ENCODE measurements at places on chromosomes 5 and 9.

DNA sequence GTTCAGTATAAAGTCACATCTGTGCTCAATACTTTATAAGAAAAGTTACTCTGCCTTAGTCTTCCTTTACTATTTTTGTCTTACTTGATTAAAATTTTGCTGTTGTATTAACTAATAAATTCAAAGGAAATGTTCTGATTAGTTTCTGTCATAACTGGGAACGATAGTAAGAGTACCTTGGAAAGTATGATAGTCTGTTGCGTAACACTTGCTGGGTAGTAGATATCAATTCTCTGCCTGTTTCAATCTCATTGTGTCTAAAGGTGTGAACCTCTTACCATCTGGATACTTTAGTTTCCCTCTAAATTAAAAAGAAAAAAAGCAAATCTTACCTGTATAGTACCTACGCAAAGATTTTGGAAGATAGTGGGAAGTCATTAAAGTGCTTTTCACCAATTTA, 48.5 kb downstream of the COMMD10 start:
- DNase-seq: no peak

DNA sequence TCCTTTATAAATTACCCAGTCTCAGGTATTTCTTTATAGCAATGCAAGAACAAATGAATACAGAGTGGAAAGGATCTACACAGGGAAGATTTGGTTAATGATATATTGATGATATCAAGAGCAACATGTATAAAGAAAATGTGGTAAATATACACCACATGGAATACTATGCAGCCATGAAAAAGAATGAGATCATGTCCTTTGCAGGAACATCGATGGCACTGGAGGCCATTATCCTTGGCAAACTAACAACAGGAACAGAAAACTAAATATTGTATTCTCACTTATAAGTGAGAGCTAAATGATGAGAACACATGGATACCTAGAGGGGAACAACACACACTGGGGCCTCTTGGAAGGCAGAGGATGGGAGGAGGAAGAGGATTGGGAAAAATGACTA, 19.9 kb upstream of the PUM3 start:
- DNase-seq: no peak

GRCh38 chr9:137860361-137860760, 17.2 kb upstream of the CACNA1B start:
- DNase-seq: no peak

- DNase-seq: no peak
Observed at GRCh38 chr5:154143211-154143641, 47.3 kb upstream of the GALNT10 start.

DNA sequence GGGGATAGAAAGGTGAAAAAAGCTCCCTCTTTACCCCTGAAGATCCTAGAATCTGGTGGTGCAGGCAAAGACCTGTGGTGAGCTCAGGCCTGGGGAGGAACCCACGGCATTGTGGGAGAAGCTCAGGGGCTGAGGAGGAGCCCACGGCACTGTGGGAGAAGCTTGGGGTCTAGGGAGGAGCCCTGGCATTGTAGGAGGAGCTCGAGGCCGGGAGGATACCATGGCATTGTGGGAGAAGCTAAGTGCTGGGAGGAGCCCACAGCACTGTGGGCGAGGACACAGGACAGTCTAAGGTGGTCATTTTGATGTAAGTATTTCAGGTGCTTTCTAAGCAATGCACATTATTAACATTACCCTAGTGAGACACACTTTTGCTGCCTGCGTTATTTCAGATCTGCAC, 179.7 kb downstream of the HSD17B3 start:
- DNase-seq: no peak

DNA sequence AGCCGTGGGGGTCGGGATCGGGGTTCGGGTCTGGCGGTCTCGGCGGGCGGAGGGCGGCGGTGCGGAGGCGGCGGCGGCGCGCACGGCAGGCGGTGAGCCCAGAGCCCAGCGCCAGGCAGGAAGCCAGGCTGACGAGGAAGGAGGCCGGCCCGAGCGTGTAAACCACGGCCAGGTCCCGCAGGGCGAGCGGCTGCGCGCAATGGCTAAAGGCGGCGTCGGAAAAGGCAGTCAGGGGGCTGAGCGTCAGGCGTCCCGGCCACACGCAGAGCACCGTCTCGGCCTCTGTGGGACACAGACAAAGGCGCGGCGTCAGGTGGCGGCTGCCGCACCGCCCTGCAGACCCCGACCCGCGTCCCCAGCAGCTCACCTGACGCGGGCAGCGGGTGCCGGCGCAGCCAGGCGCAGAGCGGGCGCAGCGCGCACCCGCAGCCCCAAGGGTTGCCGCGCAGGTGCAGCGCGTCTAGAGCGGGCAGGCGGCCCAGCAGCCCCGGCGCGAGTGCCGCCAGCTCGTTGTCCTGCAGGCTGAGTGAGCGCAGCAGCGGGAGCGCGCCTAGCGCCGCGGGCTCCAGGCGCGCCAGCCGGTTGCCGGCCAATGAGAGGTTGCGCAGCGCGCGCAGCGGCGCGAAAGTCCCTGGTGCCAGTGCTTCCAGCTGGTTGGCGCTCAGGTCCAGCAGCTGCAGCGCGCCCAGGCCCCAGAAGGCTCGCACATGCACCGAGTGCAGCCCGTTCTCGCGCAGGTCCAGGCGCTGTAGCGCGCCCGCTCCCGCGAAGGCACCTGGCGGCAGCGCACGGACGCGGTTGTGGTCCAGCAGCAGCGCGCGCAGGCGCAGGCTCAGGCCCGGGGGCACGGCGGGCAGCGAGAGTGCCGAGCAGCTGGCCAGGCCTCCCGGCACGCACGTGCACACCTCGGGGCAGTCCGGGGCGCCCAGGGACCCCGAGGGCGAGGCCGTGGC, 671 bp downstream of the LRRC26 start:
- no peak for DNase-seq

GRCh38 chr9:16628413-16628812, 242.1 kb downstream of the BNC2 start:
- DNase-seq: no peak

- DNase-seq: no peak
Observed at GRCh38 chr9:137455359-137455991, 3.7 kb downstream of the NSMF start.

- no peak for DNase-seq
Observed at GRCh38 chr9:79663878-79664277, 92.1 kb downstream of the TLE4 start.

DNA sequence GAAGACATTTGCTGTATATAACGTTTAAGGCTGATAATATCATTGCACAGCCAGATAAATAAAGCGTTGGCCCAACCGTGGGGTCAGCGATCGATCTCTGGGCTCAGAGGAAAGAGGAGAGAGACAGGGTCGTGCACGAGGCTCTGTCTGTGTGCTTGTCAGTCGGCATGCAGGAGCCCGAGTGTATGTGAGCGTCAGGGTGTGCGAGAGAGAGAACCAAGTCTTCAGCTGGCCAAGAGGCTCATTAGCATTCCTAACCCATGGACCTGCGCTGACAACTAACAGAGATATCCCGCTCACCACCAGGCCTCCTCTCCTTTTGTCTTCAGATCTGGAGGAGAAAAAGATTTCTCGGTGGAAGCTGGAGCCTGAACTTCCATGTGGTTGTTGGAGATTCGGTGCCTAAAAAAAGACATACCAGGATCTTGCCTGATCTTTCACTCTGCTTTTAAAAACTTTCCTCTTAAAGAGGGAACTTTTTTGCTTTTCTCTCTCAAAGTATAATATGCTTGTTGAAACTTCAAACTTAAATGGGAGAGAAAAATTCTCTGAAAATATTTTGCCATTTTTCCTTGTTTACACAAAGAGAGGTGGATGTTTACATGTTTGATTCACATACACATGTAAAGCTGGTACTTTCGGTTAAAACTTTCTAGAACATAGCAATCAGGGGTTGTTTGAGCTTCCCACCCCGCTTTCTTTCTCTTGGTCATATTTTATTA, 16.5 kb downstream of the NR2F1 start:
- no peak for DNase-seq

- no peak for DNase-seq
Observed at GRCh38 chr9:69573651-69574050, 98.5 kb downstream of the APBA1 start.

DNA sequence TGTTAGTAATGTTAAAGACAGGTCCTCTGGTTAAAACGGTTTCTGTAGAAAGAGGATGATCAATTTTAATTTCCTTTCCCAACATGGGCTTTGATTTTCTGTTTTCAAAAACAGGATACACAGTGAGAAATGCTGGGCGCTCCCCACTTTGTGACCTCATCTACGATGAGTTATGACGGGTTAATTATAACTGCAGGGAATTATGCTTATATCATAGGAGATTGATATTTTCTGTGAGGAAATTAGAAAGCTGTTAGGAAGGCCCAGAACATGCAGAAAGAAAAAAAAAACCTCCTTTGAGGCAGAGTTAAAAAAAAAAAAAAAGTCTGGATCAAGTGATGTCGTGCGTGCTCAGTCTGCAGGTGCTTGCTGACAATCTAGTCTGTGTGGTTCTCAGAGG, 176.8 kb upstream of the OTULINL start:
- DNase-seq: no peak

DNA sequence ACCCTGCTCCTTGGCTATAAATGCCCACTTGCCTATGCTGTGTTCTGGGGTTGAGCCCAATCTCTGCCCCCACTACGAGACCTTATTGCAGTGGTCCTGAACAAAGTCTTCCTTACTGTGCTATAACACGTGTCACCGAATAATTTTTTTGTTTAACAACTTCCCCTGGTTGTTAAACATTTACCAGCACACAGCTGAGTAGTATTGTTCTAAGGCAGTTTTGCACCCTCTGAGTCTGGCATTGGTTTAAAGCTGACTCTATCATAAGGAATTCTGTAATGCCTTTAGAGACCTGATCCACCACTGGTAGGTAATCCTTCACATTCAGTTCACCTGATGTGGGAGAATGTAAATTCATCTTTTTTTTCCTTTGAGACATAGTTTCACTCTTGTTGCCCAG, 25.6 kb upstream of the ANKRD31 start:
- DNase-seq: no peak

GRCh38 chr5:14958188-14958587, 86.6 kb upstream of the ANKH start:
- DNase-seq: no peak

DNA sequence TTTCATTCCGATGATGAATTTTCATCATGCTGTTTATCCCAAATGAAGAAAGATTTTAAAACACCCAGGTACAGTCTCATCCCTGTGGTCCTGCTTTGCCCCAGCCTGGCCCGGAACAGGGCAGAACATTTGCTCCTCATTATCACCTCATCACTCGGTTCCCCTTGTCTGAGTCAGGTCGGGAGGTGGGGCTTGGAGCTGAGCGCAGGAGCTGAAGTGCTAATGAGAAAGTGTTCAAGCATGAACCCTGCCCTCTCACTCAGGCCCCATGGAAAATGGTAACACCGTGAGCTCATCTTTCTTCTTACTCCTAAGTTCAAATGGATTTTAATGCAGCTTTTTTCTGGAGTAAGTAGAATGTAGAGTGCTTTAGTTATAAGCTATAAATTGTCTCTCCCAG, 466.2 kb downstream of the KDM4C start:
- DNase-seq: no peak

GRCh38 chr5:146778795-146779194, 99.8 kb downstream of the PPP2R2B start:
- no peak for DNase-seq

- DNase-seq: no peak
Observed at GRCh38 chr5:59189472-59190244, 606.8 kb downstream of the RAB3C start.

DNA sequence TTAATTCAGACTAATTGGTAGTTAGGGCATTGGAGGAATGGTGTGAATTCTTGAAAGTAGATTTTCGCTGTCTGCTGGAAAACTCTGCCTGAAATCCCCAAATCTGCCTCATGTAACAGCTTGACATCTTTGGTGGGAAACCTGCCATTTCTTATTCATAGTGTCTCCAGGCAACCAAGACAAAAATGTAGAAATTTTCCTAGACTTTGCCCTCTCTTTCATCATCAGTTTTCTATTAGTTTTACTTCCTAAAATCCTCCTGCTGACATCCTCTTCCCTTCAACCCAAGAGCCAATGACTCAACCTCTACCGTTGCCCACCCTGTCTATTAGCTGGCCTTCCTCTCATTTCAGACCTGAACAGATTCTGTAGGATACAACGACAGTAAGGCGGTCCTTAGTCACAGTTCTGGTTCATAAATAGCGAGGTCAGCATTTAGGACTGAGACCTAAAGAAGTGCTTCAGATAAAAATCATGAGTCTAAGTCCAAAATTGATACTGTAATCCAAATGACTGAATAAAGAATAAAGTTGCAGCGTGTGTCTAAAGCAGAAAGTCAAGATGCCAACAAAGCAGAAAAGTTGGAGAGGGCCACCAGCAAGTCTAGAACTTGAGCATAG, 133.9 kb downstream of the MUSK start:
- DNase-seq: peak; percentile 90

GRCh38 chr5:111337688-111338087, 113.5 kb downstream of the CAMK4 start:
- no peak for DNase-seq

DNA sequence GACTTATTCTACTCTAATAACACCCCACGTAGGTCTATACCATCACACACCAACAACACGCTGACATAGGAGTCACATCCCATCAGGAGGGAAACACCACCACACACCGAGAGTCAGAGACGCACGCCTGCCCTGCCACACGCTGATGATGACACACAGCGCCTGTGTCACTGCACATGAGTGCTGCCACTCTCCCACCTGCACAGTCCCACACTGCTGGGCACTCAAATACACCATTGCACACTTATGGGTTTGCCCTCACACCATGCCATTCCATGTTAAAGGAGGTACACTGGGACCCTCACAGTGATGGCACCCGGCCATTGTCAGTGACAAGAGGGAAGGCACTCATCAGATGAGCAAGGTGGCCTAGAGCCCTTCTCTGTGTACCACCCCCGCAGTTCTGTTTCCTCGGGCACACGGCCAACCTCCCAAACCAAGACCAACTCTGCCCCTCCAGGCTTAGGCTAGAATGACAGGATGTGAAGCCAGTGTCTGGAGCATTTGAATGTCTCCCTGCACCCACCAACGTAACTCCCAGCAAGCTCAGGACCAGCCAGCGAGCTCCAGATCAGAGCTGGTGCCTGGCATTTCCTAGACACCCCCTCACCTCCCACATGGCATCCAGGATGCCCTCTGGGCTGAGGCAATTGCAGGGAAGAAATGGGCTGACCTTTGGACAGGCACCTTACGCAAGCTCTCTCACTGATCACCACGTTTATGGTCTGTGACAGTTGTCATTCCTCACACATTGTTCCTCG, 3.6 kb upstream of the CPLX2 start:
- DNase-seq: no peak

- no peak for DNase-seq
Observed at GRCh38 chr5:113218906-113219517, 215.8 kb downstream of the TSSK1B start.

DNA sequence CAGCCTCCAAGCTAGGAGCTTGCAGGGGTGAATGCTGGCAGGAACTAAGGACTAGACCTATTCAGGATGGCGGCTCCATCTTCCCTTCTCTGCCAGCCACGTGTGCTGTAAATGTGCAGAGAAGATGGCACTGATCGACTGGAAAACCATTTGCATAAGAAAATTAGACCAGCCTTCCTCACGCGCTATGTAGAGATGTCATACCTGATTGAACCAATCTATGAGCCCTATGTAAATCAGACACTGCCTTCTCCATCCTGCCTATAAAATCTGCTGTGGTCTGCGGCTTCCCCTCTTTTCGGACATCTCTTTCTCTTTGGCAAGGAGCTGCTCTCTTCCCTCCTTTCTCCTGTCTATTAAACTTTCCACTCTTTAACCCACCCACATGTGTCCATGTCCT, 91.6 kb downstream of the NPR3 start:
- DNase-seq: no peak

Data from SK-N-MC (cell line).